ENCODE measurements at places on chromosomes 7 and 10.

GRCh38 chr7:7565746-7566650 lies 686 bp upstream of the MIOS start:
- DNase-seq = peak; percentile 35

GRCh38 chr7:86913709-86914108 lies 145.7 kb downstream of the ELAPOR2 start:
- DNase-seq = no peak

DNA sequence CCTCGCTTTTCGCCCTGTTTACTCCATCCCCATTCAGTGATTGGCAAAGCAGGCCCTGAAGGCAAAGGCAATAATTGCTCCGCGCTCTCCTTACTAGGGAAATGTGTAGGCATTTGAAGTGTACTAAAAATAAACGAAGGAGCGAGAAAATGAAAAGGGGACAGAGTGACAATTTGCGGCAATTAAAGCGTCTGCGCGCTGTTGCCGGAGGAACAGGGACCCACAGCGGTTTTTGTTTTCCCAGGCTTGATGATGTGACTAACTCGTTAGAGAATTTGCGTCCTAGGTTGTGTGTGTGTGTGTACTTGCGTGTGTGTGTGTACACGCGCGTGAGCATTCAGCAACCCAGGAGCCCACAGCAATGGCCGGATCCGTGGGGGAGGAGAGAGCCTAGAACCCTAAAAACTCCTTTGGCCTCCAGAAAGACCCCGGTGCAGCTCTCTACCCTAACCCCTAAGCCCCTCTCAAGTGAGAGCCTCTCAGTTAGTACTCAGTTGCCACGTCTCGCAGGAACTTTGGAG lies 7.8 kb upstream of the DLX6 start:
- no peak for DNase-seq

DNA sequence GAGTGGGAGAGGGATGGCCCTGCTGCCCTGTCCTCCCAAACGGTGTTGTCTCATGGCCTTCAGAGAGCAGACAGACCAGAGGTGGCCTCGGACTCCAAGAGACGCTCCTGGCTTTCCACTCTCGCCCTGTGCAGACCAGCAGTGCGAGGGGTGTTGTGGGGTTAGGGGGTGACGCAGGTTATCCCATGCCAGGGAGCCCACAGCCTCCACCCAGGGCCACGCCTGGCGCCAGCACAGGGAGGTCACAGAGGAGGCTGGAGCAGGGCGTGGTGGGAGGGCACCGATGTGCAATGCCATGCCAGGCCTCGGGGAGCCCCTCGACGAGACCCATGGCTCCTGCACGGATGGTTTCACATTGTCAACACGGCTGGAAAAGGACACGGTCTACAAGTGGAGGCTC lies 52.1 kb downstream of the INPP5A start:
- no peak for DNase-seq

DNA sequence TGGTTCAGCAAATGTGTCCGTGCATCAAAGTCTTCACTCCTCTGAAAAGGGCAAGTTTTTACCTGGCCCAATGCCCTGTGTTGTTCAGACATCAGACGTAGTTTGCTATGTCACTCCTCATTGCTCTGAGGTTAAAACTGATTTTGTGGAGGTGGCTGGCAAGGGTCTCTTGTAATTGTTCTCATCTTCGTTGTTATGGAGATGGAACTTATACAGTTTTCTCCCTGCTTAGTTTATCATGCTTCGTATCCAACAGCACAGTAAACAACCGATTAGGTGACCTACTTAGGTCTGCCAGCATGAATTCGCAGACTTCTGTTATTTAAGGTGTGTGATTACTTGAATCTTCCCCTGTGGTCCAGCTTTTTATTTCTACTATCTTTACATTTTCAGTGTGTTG lies 274.1 kb upstream of the SMIM30 start:
- DNase-seq = no peak

DNA sequence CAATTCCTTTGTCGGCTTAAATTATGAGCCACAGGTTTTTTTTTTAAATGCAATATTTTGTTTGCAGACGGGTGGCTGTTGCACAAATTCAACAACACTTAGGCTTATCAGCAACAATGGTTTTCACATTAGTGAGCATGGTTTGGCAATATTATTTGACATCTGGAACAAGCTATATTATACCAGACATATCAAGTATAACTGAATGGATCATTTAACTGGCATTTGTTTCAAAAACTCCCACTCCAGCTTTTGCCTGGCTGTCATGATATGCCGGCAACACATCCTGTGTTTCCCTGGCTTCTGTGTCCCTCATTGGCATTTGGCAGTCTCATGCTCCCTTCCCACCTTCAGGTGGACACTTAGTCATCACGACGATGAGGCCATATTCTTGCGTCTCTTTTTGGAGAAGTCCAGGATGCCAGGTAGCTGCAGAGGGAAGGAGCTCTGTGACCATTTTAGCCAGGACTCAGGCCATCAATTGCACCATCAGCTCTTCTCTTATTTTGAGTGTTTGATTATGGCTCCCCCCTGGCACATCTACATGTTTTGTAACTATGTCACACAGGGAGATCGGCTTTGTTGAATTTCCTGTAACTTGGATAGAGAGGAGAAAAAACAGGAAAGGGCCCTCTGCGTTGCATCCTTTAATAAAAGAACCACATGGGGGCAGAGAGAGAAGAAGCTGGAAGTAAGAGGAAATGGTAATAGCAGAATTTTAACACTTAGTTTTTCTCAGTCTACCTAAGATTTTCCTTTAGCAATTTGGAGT lies 413.9 kb downstream of the LRMDA start:
- DNase-seq = no peak

DNA sequence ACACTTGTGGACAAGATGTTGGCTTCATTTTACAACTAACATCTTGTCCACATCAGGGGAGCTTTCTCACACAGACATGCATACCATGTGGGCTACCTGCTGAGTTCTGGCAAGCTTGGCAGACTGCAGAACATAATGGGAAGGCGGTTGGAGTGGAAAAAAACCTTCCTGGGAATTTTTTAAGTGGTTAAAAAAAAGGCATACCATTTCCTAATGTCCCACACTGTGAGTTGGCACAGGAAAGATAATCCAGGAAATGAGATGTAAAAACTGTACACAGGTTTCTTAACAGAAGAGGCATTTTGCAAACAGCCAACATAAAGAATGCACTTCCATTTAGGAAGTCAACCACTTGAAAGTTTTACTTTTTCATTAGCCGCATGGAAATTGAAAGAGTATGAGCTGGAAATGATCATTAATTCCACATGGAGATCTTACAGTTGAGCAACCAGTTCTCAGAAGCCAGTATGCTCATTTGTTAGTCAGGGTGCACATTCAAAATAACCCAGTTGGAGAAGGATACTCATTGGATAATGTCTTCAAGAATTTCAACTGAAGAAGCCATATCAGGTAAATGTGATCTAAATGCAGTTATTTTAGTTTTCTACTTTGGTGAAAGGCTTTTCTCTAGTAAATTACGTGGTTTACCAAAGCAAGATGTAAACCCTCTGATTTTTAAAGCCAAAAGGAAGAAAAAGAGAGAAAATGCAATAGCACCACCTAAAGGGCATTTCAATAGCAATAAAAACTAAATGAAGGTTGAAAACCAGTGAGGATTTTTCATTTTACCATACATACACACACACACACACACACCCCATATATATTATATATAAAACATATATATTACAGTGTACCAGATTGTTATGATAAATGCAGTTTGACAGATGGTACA lies 194.0 kb downstream of the TAX1BP1 start:
- peak; percentile 82 for DNase-seq

- DNase-seq = no peak
Observed at GRCh38 chr7:142647749-142648148, 101.5 kb upstream of the PRSS1 start.

- DNase-seq = no peak
Observed at GRCh38 chr7:43528576-43529354, 54.1 kb upstream of the STK17A start.

- DNase-seq = no peak
Observed at GRCh38 chr7:158574308-158575036, 13.2 kb downstream of the PTPRN2 start.

DNA sequence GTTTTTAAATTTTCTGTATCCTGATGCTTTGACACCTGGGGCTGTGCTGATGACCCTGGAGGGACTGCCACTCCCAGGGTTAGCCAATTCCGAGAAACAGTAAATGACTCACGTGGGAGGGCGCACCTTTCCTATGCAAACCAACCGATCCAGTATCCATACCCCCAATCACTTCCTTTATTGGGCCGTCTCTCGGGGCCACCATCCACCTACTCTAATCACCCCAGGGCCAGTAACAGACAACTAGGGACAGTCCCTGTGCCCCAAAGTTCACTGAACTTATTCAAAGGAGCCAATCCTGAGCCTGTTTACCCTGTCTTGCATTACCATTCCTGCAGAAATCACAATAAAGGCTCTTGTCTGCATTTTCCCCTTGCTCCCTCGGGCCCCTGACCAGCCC lies 6.6 kb upstream of the LGI1 start:
- no peak for DNase-seq
